ENCODE measurements at places on chromosomes 11 and 22. TPM values are rescaled to one million over a fixed set of nuclear protein-coding genes. Genes with fewer than 3 reads are reported as not detected.

The SGSM1 gene
- polyA plus RNA-seq: 0.14 TPM

The POU2AF2 gene
- polyA plus RNA-seq: 0.04 TPM

The PDE2A gene
- polyA plus RNA-seq: 7.6 TPM

The OR5AR1 gene
- not detected for polyA plus RNA-seq

The SAA4 gene
- polyA plus RNA-seq: not detected

The PTPN5 gene
- 0.47 TPM for polyA plus RNA-seq

The TSGA10IP gene
- not detected for polyA plus RNA-seq

The VSIG2 gene
- polyA plus RNA-seq: 9.7 TPM
